ENCODE measurements at places on chromosomes 3 and 15.

DNA sequence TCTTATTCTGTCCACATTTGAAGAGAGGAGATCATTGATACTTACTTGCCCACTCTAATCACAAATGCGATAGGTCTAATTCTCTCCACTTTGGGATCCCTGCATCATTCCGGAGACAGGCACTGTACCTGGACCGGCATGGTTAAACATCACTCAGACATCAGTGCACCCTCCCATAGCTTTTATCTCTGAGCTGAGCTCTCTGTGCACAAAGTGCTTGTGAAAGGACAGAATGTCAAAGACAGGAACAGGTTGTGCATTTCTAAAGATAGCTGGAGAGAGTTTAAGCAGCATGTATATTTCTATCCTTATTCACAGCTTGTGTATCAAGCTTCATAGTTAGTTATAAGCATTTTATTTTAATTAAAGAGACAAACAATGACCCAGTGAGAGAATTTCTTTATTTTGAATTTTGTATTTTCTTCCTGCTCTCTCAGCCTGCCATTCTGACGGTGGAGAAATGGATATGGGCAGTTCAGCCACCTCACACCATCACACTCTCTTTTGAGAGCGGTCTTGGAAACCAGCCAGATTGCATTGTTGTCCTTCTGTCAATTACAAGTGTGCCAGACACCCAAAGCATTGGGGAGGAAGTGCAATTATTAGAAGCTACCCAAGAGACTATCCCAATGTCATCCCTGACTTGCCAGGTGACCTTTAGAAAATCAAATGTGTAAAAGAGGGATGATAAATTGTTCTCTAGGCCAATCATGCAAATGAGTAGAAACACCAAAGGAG, 65.2 kb upstream of the CHL1 start:
- DNase-seq, result no peak

- DNase-seq, result peak; percentile 39
Observed at GRCh38 chr3:52153389-52154096, 680 bp downstream of the POC1A start.

DNA sequence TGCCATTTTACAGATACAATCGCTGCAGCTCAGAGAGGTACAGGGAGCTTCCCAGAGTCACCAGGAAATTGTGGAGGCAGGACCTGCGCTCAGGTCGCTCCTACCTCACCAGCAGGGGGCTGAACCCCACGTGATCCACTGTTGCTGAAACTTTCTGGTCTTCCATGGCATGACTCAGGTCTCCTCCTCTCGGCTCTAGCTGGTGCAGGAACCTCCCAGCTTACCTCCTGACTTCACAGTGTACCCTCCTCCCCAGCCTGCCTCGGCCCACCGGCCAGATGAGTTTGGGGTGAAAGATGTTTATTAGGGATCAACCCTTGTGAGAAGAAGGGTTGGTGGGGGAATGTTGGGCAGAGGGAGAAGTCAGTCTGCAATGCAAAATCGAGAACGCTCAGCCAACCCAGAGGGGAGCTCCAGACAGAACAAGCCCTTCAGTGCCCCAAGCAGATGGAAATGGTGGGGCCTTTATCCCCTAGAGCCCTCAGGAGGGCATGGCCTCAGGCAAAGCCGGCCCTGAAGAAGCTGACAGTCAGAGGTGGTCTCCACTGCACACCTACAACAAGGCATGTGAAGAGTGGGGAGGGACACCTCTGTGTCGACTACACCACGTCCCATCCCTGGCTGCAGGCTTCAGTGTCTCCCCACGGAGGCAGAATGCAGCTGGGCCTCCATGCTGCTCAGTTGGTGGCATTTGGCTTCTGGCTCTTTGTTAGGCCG, 118.6 kb upstream of the PRR20G start:
- peak; percentile 44 for DNase-seq

GRCh38 chr3:173913397-173913796, 515.9 kb downstream of the NLGN1 start:
- DNase-seq, result no peak

DNA sequence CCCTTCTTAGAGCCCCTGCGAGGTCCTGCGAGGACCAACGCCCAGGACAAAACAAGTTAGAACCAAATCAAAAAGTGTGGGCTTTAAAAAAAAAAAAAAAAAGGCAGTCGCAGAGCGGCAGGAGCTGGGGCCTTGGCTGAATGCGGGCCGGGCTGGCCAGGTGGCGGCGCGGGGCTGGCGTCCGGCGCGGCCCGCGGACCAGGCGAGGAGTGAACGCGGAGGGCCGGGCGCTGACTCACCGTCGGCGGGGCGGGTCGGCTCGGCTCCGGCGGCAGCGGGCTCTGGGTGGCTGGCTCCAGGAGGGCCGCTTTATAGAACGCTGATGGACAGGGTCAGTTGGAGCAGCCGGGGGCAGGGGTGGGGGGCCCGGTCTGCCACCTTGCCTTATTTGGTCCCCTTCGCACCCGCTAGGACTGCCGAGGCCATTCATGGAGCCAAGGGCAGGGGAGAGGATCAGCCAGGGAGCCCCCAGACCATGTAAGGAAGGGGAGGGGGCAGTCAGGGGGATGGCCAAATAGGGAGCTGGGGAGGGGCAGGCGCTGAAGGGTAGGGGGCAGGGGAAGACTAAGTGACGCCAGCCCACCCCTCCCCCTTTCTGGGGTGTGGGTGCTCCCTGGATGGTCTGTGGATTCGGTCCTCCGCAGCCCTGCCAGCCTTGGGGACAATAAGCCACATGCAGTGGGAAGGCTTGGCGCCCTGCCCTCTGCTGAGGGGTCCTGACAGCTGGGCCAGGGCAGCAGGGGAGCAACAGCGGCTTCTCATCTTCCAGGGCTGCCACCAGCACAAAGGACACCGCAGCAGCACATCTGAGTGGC, at the start of gene ACTC1:
ACTC1 (minus strand) TSS at position 283 of the 815 bp plus-strand sequence. CDS start 741 bp downstream, outside the sequence.
- peak; percentile 43 for DNase-seq

DNA sequence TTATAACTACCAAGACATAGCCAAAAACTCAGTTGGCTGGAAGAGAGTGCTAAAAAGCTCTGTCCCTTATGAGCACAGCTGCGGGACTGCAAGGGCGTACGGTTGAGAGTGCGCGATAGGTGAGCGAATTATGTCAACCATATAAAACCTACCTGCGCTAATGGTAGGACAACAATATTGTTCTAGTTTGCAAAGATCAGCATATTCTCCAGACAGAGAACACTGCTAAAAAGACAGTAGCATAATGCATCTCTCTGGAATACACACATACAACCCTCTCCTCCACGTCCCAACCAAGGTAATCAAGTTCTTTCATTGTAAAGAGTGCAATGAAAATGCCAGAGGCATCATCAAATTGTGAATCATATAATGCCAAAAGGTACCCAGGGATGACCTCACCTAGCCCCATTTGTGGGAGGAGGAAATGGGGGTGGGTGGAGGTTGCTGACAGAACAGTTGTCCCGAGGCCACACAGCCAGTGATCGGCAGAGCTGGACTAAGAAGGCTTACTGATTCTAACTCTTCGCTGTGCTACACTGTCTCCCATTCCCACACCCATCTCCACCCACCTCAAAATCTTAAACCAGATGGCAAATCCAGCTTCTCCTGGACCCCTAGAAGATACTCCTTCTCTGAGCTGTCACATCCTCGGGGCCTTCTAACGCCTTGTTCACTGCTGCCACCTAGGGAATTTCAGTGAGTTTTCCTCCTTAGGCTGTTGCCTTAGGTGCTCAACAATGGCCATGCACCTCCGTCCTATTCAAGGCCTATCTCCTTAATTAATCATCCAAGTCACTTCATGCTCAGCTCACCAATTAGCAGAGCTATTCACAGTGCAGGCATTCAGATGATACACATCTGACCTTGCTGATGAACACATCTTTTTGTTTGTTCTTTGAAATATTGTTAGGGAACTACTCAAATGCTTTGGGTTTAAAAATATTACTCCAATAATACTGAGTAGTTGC, 60.7 kb downstream of the RPL22L1 start:
- peak; percentile 77 for DNase-seq

GRCh38 chr3:53242642-53243041, 13.2 kb downstream of the TKT start:
- no peak for DNase-seq

DNA sequence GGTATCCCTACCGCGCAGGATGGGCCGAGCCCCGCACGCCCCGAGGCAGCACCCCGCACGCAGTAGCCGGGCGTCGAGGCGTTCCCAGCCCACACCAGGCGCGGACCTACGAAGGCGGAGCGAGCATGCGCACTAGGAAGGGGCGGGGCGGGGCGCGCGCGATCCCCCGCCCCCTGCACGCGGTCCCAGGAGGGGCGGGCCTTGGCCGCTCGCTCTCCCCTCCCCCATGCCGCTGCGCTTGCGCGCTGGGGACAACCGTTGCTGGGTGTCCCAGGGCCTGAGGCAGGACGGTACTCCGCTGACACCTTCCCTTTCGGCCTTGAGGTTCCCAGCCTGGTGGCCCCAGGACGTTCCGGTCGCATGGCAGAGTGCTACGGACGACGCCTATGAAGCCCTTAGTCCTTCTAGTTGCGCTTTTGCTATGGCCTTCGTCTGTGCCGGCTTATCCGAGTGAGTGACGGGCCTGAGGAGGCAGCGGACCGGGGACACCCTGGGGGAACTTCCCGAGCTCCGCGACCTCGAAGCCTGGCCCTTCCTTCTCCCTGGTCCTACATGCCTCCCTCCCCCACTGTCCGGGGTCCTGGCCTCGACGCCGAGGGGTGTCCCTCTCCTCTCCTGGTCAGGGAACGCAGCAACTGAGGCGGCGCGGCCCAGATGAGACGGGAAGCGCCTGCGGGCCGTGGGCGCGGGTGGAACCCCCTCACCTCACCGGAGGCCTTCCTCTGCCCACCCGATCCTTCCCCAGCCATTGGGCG, at the start of gene SPESP1:
SPESP1 (plus strand) TSS at position 258 of the 755 bp plus-strand sequence; CDS start at position 387, 129 bp downstream.
- DNase-seq, result no peak

GRCh38 chr3:59446775-59447465, 397.1 kb upstream of the CFAP20DC start:
- DNase-seq, result no peak

DNA sequence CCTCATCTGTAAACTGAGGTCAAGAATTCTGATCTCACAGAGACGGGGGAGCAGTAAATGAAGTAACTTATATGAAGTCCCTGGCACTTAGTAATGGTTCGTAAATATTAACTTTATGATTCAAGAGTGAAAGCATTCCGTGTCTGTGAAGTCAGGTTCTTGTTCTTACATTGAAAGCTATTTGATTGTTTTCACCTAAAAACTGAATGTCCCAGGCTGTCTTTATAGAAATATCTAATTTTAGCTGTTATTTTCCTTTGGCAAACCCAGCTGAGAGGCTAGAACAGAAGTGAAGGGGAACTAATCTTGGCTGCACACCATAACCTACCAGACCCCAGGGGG, 84.5 kb downstream of the CHSY1 start:
- DNase-seq, result peak; percentile 43

GRCh38 chr3:114213627-114214541, 23.5 kb downstream of the ZNF80 start:
- peak; percentile 81 for DNase-seq

DNA sequence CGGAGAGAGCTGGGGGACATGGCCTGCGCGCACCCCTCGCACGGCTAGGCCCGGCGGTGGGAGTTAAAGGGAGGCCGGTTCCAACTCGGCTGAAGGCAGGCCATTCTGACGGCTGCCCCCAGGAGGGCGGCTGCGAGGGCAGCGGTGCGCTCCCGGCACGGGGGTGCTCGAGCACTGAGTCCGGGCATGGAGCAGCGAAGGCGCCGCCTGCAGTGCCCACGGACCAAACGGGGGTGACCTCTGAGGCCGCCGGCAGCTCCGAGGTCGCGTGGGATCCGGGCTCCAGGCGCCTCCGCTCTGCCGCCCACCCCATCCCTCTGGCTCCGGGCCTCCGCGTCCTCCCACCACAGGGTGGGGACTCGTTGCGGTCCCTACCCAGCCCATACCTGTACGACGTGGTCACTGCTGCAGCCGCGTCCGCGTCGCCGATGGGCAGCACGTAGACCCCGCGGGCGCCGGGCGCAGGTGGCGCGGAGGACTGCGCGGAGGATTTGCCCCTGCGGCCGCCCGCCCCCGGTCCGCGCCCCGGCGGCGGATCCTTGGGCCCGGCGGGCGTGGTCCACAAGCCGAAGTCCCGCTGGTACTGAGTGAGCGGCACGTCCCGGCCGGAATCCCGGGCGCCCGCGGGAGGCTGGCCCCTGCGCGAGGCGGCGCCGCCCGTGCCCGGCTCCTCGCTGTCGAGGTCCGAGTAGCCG, 469 bp downstream of the MAP6D1 start:
- DNase-seq, result peak; percentile 7

- DNase-seq, result no peak
Observed at GRCh38 chr15:39951561-39951960, 17.6 kb downstream of the EIF2AK4 start.

GRCh38 chr3:111738238-111738637, 120.8 kb upstream of the PHLDB2 start:
- DNase-seq, result no peak

GRCh38 chr3:185630182-185630622, 44.1 kb downstream of the SENP2 start:
- no peak for DNase-seq

GRCh38 chr3:148873977-148874376, 8.9 kb downstream of the CPA3 start:
- no peak for DNase-seq

GRCh38 chr3:152293347-152294006, 24.7 kb downstream of the MBNL1 start:
- DNase-seq, result no peak

DNA sequence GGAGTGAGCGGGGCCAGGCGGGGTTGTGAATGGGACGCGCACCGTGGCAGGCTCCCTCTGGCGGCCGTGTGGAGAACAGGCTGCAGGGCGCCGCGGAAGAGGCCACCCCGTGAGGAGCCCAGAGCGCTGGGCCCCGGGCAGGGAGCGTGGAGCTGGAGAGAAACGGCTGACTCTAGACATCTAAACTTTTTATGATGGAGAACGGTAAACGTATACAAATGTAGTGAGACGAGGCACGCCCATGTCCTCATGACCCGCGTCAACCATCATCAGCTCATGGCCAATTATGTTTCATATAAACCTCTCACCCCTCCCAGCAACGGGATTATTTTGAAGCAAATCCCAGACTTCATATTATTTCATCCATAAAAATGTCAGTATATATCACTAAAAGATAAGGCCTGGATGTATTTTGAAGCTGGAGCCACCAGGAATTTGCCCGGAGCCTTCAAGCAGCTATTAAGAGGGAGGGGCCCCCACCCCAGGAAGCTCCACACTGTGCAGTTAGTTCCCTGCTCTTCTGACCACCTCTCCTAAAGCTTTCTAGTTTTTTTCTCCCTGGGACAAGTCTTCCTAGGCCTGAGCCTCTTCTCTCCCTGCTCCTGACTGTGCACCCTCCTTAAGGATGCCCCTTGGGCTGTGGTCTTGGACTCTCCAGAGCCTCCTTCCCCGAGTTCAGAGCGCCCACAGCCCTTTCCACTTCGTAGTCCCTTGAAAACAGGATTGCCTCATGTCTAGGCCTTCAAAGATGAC, 149.5 kb downstream of the SMAD6 start:
- DNase-seq, result peak; percentile 75
